ENCODE measurements at places on chromosomes 13 and 19. TPM values are rescaled to one million over a fixed set of nuclear protein-coding genes. Genes with fewer than 3 reads are reported as not detected.

DNA sequence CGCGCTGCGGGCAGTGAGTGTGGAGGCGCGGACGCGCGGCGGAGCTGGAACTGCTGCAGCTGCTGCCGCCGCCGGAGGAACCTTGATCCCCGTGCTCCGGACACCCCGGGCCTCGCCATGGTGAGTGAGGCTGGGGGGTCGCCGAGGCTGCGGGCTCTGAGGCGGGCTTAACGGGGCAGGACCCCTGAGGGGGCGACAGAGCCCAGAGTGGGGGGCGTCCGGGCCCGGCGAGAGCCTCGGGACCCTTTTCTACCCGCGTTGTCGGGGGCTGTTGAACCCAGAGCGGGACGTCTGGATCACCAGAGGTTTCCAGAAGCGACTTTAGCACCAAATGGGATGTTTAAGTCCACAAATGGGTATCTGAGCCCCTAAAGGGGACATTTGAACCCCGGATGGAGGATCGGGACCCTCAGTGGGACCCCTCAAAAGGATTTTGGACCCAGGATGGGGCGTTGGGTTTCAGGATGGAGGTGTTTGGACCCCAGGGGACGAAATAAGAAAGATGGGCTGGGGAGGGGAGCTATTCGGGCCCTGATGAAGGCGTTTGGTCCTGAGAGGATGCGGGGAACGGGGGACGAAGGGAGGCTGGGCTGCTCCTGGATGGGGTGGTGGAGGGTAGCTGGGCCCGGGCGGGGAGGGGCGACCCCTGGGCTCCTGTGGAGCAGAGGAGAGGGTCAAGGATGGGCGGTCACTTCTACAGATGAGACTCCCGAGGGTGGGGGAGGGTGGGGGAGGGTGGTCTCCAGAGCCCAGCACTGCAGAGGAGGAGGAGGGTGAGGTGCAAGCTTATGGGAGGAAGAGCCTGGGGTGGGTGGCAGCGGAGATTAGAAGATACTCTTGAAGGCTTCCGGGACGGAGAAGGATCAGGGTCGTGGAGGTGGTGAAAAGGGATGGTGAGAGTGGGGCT, at the start of gene CALM3:
TSS of gene CALM3 (plus strand) at position 13 of the 907 bp plus-strand sequence. CDS start at position 118, 105 bp downstream.
- DNase-seq: no peak

GRCh38 chr19:8131517-8131916, 17.9 kb downstream of the FBN3 start:
- DNase-seq: no peak

DNA sequence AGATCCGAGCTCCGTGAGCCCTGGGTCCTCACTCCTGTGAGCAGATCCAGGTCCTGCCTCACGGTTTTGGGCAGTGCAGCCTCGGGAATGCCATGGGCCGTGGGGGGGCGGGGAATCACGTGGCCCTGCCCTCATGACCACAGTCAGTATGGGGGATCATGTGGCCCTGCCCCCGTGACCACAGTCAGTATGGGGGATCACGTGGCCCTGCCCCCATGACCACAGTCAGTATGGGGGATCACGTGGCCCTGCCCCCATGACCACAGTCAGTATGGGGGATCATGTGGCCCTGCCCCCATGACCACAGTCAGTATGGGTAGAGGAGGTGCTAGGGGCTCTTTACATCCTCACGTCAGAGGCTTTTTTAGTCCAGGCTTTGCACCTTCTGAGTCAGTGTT, 64.3 kb upstream of the F7 start:
- DNase-seq: no peak

- no peak for DNase-seq
These were observed 9.6 kb downstream of the PTPRH start for GRCh38 chr19:55199620-55200204.

DNA sequence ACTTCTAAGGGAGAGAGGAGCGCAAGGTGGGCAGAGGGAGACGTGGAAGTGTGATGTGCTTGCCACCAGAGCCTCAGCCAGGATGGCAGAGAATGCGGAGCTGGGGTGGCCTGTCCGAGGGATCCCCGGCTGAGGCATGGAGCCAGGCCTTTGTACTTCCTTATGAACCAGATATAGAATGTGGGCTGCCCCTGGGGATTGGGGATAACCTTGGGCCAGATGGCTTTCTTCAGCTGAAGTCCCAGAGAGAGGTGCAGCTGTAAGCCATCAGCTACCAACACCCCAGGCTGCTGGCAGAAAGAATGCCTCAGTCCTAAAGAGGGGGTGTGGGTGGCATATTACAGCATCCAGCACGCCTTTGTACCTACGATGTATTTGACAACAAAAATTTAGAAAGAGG, 25.5 kb upstream of the FBXO17 start:
- DNase-seq: no peak

DNA sequence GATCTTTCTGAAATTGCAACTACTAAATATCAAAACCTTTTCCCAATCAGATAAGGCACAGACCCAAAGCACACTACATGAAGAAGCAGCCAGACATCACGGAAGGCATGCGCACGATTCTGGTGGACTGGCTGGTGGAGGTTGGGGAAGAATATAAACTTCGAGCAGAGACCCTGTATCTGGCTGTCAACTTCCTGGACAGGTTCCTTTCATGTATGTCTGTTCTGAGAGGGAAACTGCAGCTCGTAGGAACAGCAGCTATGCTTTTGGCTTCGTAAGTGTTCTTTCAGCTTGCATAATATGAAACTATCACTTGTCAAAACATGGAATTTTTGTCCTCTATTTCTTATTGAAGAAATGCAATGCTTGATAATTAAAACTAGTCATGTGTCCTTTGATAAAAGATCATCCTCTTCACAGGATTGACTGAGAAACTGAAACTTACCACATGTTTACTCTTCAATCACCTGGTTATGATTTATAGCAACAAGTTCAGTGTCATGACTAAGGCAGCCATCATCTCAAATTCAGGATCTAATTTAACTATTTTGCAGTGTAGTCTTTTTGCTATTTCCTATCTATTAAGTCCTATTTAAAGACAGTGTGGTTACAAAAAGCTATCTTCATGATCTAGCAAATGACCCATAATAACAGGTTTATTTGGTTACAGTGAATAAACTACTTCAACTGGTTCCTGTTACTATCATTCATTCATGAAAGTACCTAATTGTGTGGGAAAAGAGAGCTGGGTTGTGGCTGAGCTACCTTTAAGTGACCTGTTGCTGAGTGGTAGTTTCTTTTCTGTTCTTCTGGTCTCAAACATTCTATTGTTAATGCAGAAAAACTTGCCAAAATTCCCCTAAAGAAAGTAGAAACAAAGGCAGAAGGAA, 6.5 kb downstream of the CCNA1 start:
- no peak for DNase-seq

DNA sequence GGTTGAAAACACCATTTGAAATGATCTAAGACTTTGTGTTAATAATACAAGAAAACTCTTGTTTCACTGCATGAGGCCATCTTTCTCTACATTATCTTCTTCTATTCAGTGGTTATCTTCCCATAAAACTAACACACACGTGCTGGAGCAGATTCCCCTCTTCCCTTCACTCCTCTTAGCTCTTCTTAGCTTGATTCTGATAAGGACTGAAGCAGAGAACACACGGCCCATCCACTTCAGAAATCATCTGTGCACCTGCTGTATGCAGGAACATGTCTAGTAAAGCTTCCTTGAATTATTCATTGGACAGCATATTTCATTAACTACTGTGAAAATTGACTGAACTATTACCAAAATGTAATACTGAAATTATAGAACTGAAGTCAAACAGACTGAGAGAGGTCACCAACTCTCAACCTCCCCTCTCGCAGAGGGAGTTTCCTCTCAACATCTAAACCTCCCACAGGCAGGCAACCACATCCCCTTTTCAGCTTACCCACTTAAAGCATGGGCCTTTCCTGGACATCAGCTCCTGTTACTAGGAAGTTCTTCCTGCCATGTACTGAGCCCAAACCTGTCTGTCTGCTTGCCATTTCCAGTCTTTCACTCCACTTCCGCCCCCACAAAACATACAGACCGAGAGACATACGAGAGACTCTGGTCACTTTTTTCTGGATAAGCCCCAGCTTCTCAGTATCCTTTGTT, 113.9 kb downstream of the CRYL1 start:
- DNase-seq: no peak

DNA sequence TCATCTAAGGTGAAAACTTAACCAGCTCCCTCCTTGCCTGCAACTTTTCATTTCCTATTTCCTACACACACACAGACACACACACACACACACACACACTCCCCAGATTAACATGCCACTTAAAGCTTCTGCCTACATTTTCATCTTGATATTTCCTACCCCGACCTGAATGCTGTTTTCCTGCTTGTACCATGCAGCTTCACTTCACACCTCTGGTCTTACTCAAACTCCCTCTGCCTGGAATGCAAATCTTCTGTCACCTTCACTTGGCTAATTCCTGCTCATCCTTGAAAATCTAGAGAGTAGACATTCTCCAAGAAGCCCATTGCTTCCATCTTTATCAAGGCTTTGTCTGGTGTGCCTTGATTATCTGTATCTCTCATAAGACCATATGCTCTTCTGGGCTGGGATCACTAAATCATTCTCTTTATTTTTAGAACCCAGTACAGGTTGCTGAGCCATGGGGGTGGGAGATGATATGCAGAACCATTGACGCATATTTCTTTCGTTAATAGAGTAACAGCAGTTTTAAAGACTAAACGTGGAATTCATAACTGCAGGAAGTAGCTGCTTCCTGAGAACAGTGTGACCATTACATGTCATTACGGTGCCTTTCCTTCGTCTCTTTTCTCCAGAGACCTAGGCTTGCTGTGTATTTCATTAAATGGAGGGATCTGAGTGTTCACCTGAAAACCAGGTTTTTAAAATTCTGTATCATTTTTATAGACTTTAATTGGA, 37.7 kb downstream of the CNMD start:
- no peak for DNase-seq

DNA sequence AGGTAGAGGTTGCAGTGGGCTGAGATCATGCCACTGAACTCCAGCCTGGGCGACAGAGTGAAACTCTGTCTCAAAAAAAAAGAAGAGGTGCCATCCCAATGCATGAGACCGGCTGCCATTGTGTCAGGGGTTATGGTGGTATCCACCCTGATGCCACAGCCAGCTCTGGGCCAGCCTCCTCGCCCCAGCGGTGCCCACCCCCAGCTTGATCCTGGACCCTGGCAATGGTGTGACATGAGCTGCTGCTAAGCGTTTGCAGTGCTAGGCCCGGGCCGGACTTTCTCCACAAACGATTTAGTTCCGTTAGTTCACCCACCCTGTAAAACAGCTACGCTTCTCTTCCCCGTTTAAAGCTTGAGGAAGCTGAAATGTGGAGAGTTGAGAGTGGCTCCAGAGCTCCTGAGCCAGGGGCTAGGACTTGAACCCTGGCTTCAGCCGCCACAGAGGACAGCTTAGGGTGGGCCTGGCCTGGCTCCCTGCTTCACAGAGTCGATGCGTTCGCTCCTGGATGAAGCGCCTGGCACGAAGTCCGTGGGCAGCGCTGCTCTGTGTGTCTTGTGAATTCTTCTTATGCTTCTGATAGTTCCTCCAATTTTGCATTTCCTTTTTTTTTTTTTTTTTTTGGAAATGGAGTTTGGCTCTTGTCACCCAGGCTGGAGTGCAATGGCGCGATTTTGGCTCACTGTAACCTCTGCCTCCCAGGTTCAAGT, 25.5 kb downstream of the NKPD1 start:
- DNase-seq: no peak

DNA sequence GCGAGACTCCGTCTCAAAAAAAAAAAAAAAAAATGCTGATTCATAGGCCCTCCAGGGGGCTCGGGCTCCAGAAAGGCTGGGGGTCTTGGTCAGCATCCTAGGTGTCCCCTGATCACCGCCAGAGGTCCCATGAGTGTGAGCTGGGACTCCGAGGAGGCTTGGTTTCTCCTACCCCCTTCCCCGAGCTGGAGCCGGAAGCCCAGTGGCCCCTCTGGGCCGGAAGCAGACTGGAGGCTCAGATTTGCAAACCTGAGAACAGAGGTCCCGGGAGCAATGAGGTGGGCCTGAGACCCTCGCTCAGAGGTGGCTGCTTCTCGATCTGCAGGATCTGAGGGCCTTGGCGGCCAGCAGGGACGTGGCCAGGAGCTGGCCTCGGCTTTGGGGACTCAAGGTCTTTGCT, 41.5 kb downstream of the EFNA2 start:
- no peak for DNase-seq

- no peak for DNase-seq
These were observed 32.2 kb downstream of the LACC1 start for GRCh38 chr13:43911871-43912270.

DNA sequence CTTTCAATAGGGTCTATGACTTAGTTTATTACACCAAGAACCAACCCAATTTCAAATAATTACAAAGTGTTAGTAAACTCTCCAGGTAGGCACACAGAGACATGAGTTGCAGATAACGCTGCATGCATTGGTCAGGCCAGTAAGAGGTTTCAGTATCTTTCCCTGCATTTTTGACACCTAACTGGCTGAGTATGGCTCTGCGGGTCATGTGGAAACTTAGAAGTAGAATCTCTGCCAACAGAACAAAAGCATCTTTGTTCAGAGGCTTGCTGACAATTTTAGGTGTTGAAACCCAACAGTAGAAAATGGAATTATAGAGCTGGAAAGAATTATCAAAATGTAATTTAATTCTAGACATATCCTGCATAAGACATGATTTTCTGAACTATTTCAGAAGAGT, 25.3 kb downstream of the HTR2A start:
- DNase-seq: no peak

DNA sequence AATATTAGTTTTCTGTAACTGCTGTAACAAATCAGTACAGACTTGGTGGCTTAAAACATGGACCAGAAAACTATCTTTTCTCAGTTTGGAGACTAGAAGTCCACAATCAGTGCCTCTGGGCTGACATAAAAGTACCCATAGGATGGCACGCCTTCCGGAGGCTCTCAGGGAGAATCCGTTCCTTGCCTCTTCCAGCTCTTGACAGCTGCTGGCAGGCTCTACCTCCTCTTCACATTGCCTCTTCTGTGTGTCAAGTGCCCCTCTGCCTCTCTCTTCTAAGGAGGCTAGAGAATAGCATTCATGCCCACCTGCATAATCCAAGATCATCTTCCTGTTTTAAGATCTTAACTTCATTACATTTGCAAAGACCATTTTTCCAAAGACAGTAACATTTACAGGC, 1194.2 kb downstream of the EFNB2 start:
- no peak for DNase-seq

- no peak for DNase-seq
These were observed 3.4 kb downstream of the ZMYM2 start for GRCh38 chr13:19961924-19962323.

The CNFN gene
- 0.48 TPM for total RNA-seq

The CEACAM19 gene
- total RNA-seq: 2.3 TPM

The LRRC25 gene
- not detected for total RNA-seq

The WTIP gene
- total RNA-seq: 31.1 TPM

The SRRM5 gene
- 0.21 TPM for total RNA-seq

The MAP2K7 gene
- total RNA-seq: 21.7 TPM

The MED26 gene
- 9.5 TPM for total RNA-seq

The CD37 gene
- total RNA-seq: not detected
